Fibroblast of the conjunctiva (primary cell): ENCODE measurements at places on chromosomes 7 and 10.

GRCh38 chr10:51630640-51631005 is 68.8 kb downstream of the CSTF2T start:
- DNase-seq: no peak

- DNase-seq: no peak
These were observed 71.4 kb upstream of the PRSS58 start for GRCh38 chr7:142329062-142329790.

- no peak for DNase-seq
These were observed 19.1 kb downstream of the CNOT4 start for GRCh38 chr7:135490783-135491182.

- DNase-seq: no peak
These were observed 70.3 kb upstream of the SHH start for GRCh38 chr7:155882596-155882995.

DNA sequence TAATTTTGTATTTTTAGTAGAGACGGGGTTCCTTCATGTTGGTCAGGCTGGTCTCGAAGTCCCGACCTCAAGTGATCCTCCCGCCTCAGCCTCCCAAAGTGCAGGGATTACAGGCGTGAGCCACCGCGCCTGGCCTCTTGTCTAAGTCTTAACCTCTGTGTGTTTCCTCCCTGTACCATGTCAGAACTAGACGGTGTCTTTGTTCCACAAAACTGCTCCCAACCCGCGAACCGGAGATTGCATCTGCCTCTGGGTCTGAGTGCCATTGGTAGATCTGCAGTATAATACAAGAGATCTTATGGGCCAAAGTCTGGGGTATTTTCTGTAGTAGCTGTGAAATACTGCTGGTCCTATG is 1.3 kb upstream of the EEF1AKMT2 start:
- DNase-seq: no peak

DNA sequence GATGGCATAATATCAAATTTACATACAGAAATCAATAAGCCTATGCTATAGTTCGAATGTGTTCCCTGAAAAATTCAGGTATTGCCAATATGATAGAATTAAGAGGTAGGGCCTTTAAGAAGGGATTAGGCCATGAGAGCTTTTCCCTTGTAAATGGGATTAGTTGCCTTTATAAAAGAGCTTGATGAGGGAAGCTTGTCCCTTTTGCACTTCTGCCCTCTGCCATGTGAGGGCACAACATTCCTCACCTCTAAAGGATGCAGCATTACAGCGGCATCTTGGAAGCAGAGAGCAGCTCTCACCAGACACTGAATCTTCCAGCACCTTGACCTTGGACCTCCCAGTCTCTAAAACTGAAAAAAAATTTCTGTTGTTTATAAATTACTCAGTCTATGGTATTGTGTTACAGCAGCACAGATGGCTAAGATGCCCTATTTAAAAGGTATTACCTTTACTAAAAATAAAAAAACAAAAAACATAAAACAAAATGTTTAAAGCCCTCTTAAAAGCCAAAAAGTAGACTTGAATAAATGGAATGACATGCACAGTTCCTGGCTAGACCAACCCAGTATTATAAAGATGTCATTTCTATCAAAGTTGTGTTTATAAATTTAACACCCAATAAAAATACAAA is 909.6 kb downstream of the REEP3 start:
- DNase-seq: no peak

- DNase-seq: no peak
These were observed 1.9 kb downstream of the TET1 start for GRCh38 chr10:68561865-68562649.

GRCh38 chr10:131653140-131653539 is 247.7 kb upstream of the PPP2R2D start:
- DNase-seq: no peak

DNA sequence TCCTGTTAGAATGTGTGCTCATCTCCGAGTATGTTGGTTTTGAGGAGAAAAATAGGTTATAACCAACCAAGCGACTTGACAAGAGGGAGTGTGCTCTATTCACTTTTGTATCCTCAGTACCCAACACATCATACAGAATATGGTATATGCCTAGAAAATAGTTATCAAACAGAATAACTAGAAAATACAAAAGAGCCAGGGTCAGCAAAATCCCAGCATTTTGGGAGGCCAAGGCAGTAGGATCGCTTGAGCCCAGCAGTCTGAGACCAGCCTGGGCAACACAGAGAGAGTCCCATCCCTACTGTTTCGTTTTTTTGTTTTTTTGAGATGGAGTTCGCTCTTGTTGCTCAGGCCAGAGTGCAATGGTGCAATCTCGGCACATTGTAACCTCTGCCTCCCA is 257.9 kb downstream of the PARD3 start:
- DNase-seq: no peak

DNA sequence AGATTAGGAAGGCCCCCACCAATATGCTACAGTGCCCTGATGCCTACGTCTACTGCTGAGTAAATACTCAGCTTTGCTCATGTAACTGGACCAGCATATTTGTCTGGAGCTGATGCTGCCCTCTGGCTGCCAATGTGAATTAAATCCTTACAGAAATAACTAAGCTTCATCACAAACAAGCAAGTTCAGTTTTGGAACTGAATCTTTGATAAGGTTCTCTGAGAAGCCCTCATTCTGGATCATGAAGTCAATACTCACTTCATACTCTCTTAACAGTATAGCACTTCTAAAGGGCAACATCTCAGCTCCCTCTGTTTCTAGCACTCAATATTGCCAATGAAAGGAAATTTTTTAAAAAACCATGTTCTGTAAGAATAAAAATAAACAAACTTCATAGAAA is 246.7 kb downstream of the ETV1 start:
- DNase-seq: peak; percentile 27

DNA sequence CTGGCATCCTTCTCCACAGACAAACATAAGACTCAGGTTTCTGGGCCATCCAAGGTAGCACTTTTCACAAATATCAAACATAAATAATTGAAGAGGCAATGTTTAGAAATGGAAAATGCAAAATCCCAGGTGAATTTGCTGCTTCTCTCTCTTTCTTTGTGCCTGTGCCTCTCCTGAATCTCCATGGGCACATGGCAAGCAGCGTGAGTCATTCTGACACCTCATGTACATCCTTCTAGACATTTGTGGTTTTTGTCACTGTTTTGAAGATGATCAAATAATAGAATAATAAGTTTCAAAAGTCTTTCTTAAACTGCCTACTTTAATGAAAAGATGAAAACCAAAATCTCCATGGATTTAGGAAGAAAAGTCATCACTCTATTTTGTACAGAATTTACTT is 60.3 kb upstream of the RAB11FIP2 start:
- no peak for DNase-seq

GRCh38 chr10:49652421-49653272 is 26.8 kb upstream of the C10orf53 start:
- no peak for DNase-seq

GRCh38 chr7:50281680-50282445 is 22.7 kb upstream of the IKZF1 start:
- DNase-seq: no peak

DNA sequence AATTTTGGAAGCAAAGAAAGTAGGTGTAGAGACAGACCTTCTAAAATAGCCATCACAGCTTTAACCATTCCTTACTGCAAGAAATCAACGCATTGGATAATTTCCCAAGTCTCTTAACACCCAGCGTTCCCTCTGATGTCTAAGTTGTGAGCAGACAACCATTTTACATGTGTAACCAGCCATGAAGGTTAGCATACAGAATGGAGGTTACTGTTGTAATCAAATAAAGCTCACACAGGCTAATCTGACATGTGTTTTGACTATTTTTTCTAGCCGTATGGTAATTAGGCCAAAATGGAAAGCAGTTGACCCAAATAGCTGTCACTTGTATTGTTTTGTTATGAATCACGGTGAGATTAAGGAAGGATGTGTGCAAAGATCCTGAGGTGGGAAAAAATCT is 336.4 kb downstream of the RNLS start:
- no peak for DNase-seq

GRCh38 chr7:11698384-11698871 is 133.6 kb downstream of the THSD7A start:
- DNase-seq: no peak

- DNase-seq: no peak
These were observed 135.4 kb upstream of the MDFIC start for GRCh38 chr7:114786455-114786854.

- DNase-seq: no peak
These were observed 25.8 kb downstream of the TES start for GRCh38 chr7:116236020-116236630.

- no peak for DNase-seq
These were observed 11.2 kb upstream of the TSPAN14 start for GRCh38 chr10:80442879-80443278.

- no peak for DNase-seq
These were observed 35.6 kb downstream of the YKT6 start for GRCh38 chr7:44236333-44236728.

DNA sequence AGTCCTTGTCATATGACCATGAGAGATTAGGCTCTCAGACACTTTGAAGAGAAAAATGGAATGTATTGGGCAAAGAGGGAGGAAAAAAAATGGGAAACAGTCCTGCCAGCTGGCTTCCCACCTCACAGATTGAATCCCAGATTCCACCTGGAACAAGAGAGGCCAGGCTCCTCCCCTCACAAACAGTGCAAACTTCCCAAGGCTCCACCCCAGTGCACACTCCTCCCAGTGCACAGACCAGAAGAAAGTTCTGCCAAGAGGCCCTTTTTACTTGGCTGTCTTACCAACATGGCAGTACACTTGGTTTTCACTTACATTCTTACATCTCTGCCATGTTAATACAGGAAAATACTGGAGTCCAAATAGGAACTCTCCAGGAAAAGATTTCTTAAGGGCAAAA is 202.3 kb downstream of the AHR start:
- no peak for DNase-seq

DNA sequence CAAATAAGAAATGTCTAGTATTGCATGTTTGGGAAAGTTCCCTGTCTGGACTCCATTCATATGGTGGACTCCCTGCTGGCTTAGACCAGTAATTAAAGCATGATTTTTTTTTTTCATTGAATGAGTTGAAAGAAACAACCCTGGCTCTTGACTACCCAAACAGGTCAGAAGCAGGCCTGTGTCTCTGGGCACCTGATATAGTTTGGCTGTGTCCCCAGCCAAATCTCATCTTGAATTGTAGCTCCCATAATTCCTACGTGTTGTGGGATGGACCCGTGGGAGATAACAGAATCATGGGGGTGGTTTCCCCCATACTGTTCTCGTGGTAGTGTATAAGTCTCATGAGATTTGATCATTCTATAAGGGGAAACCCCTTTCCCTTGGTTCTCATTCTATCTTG is 206.2 kb downstream of the TMEM178B start:
- DNase-seq: no peak

GRCh38 chr7:51158211-51158610 is 158.4 kb downstream of the COBL start:
- DNase-seq: no peak

DNA sequence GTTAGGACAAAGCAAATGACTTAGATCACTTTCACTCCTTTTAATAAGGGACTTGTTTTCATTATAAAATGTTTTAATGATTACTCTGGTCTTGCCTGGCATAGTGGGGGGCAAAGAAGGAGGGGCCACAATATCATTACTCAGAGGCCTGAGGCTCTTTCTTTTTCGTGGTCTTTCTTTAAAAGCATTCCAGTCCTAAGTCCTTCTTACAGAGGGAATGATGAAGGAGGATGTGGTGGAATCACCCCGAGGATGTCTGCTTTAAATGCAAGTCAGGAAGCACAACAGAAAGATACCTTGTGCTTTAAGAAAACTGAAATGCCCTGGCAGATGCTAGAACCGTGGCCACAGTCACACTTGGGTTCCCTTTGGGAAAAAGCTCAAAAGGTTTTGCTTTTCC is 379.1 kb downstream of the INHBA start:
- DNase-seq: no peak

GRCh38 chr7:123811056-123811455 is 33.9 kb upstream of the HYAL4 start:
- DNase-seq: no peak

DNA sequence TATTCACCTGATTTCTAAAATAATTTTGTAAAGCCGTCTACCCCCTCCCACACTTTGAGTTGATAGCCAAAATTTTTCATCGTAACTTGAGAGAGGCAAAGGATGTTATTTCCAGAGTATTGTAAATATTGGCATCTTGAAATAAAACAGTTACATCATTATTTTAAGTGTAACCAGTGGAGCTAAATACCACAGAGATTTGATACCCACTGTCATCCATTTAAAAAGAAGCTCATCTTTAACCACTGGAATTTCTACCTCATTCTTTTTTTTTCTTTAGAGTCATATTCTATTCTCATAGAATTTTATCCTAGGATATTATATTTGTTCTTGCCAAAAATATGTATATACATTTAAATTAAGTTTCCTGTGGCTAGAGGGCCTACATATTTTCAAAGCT is 48.6 kb downstream of the CAMK1D start:
- no peak for DNase-seq

DNA sequence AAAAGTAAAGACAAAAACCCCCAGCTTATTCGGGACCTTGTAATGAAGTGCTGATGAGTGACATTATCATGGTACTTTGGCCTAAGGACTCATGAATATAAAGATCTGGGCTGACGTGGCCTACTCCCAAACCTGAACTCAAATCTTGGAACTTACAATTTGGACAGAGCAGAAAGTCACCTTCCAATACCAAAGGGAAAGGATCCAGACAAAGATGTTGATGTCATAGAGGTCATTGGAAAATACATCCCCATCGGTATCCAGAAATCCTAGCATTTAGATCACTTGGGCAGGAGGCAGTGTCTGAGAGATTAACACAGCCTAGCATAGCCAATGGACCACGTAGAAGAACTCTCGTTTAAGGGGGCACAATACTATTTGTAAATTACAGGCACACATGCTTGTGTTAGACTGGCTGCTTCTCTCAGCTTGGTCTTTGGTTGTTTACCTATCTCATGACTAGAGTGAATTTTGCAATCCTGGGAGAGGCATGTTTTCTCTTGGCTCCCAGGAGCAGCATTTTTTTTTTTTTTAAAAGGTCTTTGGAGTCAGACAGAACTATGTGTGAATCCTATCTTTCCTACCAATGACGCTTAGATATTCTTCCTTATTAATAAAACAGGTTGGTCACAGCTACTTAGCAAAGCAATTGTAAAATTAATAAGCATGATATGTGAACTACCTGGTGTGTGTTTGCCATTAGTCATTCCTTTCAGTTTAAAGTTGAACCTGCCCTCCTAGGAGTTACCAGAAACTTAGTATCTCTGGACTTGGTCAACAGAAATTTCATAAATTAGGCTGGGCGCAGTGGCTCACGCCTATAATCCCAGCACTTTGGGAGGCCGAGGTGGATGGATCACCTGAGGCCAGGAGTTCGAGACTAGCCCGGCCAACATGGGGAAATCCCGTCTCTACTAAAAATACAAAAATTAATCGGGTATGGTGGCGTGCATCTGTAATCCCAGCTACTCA is 27.8 kb upstream of the MRPS33 start:
- no peak for DNase-seq

GRCh38 chr7:22357311-22358175 is 589 bp upstream of the RAPGEF5 start:
- no peak for DNase-seq

- peak; percentile 31 for DNase-seq
These were observed 1094.0 kb downstream of the KCNMA1 start for GRCh38 chr10:76543655-76544054.

- DNase-seq: no peak
These were observed 78.7 kb downstream of the FAM107B start for GRCh38 chr10:14695847-14696480.
